ENCODE measurements at places on chromosomes 12 and 14.

DNA sequence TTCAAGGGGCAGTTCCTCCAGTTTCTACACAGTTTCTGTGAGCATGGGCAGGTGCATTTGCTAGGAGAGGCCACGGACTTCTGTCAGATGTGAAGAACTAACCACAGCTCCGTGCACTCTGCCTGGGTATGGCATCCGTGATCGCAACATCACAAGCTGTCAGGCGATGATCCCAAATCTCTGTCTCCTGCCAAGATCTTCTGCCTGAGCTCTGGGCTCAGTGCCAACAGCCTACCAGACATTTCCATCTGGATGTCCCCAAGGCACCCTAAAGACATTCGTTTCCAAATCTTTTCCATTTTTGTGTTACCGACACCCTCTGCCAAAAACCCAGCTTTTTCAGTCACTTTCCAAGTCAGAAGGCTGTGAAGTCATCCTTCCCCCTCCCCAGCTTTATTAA, 292.1 kb downstream of the GLT1D1 start:
- DNase-seq = no peak

DNA sequence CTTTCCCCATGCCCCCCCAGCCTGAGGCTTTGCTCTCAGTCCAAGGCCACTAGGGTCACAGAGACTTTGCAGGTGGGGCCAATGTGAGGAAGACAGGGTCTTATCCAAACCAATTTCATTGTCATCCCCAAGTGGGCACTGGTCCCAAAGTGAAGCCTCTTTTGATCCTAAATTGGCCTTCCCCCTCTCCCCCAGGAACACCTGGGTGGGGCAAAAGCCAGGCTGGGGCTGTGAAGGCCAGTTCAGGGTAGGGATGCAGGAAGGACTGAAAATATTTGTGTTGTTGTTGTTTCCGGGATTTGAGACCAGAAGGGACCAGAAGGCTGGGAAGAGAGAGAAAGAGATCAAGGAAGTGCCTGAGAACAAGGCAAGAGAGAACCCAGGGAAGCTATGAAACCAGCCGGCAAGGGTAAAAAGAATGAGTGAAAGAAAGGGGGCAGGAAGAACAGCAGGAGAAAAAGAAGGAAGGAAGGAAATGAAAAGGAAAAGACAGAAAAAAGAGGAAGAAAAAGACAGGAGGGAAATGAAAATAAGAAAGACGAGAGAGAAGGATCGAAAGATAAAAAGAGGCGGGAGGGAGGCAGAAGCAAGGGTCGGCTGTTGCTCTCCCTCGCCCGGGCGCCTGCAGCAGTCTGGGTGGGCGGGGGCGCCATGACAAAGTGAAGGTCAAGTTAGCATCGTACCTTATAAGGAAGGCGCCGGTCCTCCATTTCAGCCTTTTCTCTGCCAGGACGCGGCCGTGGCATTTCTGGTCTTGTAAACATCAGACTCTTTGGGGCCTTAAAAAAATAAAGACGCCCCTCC, 7.4 kb upstream of the HOXC11 start:
- DNase-seq = no peak

DNA sequence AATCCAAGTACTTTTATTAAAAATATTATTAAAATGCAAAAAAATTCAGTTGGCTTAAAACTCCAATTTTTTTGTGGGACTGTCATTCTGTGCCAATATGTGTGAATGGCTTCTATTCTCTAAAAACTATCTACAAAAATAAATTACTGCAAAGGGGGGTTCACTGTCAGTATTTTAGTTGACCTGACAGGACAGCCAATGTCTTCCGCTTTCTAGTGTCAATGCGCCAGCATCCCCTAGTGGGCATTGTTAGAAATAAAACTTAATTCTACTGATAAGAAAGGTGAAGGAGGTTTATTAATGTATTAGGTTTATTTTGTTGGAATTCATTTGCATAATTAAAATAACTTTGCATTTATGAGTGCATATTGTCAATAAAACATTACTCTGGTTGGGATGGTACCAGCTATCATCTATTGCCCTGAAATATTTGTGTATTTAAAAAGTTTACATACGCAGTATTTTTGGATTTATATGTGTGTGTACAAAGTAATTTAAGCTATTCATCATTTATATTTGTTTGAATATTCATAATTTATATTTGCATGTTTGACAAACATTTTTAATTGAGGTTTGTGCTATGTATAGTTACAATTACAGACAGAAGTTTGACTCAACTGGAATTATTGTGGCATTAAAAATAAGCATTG, 527.2 kb downstream of the FLRT2 start:
- DNase-seq = peak; percentile 20

DNA sequence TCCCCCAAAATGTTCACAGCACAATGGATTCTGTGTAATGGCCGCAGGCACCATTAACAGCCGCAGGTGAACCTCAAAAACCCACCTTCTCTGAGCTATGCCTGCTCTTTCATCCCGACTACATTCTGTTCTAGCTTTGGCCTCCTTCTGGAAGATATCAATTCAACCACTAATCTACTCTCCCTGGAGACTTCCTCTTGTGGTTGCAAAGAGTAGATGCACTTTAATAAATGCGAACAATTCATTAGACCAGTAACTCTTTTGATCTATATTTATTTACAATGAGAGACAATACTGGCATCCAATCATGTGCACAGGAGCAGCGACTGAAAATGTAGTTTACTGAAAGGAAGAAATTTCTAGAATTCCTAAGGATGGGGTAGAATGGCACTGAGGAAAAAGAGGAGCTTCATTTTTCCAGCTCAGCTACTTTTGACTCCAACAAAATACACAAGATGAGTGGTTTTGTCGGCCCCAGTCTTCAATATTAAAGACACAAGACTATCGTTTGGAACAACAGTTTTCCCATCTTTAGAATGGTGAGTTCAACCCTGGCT, 5.3 kb downstream of the GRIN2B start:
- no peak for DNase-seq

DNA sequence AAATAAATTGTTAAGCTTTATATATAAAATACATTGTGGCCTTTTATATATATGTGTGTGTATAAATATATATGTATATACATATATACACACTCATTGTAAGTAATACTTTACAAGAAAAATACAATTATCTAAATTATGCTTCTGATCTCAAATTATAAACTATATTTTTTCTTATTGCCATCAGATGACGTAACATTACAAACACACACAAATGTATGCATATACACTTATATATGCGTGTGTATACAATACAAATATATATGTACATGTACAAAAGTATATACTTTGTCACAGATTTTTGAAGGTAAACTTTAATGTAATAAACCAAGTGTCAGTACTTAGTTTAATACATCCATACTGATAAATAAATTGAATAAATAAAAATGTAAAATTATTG, 278.9 kb upstream of the LMO3 start:
- DNase-seq = no peak

DNA sequence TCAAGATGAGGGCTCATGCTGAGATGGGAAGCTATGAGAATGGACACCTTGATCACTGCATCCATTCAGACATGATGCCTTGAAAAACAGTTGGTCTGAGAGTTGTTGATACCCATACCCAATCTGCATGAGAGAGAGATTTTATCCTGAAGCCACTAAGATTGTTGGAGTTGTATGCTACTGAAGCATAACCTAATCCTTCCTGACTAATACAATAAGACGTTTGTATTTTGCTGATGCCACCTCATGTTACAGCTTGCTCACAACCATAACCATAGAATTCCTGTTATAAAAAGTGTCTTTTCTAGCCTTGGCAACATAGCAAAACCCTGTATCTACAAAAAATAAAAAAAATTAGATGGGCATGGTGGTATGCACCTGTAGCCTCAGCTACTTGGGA, 12.7 kb upstream of the SERPINA1 start:
- no peak for DNase-seq

DNA sequence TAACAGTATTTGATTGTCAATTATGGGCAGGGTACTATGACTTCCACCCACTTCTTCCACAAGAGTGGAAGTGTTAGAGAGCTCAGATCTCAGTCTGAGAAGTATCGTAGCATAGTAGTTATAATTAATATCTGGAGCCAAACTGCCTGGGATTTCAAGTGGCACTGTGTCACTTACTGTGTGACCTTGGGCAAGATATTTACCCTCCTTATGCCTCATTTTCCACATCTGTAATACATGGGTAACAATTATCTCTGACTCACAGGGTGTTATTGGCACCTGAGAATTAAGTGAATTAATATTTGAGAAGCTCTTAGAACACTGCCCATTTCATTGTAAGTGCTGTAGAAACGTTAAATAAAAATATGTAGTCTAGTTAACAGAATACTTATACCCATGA, 11.5 kb downstream of the RAB21 start:
- no peak for DNase-seq

GRCh38 chr12:14262771-14263511, 102.5 kb upstream of the ATF7IP start:
- DNase-seq = no peak

- DNase-seq = no peak
Measured at GRCh38 chr12:69633061-69633460, 22.4 kb upstream of the LRRC10 start.

GRCh38 chr14:84404246-84404645, 1125.7 kb upstream of the FLRT2 start:
- no peak for DNase-seq

DNA sequence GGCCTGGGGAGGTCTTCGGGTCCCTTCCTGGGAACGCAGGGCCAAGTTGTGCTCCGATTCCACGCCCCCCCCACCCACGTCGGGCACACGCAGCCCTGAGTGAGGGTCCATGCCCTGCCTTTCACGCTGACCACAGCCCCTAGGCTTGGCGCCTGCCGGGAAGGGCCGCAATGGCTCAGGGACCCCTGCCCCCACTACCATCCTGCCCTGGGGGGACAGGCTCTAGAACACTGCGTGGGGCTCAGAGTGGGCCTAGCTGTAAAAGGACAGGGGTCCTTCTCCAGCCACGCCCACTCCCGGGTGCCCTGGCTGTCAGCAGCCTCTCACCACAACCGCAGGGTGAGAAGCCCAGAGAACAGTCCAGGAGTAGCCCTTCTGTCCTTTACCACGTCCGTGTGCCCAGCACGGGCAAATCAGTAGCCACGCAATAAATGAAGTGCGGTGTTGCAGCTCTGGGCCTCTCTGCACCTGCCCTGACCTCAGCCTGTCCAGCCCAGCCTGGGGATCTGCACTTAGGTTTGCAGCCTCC, 9.4 kb upstream of the GPR68 start:
- no peak for DNase-seq

DNA sequence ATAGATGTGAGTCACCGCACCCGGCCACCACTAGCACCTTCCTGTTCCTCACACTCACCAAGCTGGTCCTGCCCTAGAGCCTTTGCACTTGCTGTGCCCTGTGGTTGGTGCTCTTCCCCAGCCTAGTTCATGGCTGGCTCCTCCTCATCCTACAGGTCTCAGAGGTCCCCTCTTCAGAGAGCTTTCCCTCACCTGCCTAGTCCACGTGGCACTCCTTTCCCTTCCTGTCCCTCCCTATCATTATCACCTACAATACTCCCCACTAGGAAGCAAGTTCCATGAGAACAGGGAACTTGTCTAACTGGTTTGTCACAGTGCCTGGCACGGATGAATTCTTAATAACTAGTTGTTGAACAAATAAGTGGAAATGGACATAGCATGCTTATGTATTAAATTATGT, 24.0 kb upstream of the TMED10 start:
- no peak for DNase-seq
